ENCODE measurements at places on chromosomes 11 and 22.

GRCh38 chr11:93504110-93505095, 38.8 kb downstream of the SMCO4 start:
- H3K27ac ChIP-seq, result peak overlapping the region; percentile 58
- H3K36me3 ChIP-seq, result peaks cover 20% of the 10 kb centered on the region
- peaks cover 4% of the 10 kb centered on the region for H3K4me1 ChIP-seq
- H3K27me3 ChIP-seq, result no peaks in the 10 kb centered on the region
- no peak overlapping the region for H3K4me3 ChIP-seq
- DNase-seq, result no peak

DNA sequence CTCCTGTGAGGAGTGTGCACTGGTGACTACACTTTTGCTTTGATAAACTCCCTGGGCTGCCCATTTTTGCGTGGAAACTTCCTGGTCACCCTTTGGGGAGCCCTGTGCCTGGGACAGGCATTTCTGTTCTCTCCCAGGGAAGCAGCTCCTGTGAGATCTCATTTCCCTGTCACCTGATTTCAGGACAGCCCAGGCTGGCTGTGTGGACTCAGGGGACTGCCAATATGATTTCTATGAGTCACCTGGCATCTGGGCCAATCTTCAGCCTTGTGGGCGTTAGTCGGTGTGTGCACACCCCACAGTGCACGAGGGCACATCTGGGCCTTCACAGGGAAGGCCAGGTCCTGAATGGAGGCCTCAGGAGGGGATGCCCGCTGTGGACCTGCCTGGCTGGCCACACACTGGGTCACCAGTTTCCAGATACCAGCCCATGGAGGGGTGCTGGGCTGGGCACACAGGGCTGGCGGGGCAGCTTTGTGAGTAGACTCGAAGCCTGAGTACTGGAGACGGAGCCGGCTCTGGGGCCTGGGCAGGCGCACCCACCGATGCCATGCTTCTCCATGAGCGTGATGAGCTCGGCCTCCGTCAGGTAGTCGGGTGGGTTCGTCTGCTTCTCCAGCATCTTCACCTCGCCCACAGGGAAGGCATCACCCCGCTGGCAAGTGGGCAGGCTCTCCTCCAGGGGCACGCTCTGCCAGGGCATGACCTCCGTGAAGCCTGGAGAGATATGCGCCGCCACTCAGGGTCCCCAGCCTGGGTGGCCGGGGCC, 9.4 kb upstream of the PPM1F start:
- H3K4me1 ChIP-seq, result no peaks in the 10 kb centered on the region
- DNase-seq, result no peak
- H3K27ac ChIP-seq, result no peak overlapping the region
- H3K4me3 ChIP-seq, result no peak overlapping the region

DNA sequence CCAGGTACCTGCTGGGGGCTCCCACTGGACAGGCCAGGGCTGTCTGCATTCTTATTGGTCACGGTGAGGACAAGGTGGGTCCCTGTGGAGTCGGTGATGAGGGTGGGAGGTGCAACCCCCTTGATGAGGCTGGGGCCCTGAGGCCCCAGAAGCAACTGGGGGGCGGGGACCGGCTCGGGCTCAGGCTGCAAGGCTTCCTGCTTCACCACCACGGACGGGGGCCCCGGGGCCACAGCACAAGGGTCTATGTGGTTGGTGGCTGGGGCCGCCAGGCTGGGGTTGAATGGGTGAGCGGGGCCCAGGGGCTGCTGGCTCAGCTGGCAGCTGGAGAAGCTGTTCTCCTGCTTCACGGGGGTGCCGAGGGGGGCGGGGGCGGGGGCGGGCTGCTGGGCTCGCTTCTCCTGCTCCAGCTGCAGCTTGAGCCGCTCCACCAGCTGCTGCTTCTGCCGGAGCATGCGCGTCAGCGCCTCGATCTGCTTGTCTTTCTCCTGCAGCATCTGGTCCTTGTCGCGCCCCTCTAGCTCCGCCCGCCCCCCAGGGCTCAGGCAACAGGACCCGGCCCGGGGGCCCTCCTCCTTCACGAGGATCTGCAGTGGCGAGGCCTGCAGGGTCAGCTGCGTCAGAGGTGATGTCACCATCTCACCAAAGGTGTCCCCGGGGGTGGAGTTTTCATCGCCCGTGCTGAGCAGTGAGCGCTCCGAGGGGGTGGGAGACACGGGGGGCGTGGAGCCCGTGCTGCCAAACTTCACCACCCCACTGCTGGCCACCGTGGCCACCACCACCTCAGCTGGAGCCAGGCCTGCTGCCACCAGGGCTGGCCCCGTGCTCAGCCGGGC, 48.2 kb downstream of the SGSM3 start:
- H3K27me3 ChIP-seq, result no peaks in the 10 kb centered on the region
- peaks cover 21% of the 10 kb centered on the region for H3K4me1 ChIP-seq
- no peak overlapping the region for H3K27ac ChIP-seq
- no peak overlapping the region for H3K4me3 ChIP-seq
- no peak for DNase-seq

GRCh38 chr22:32040324-32040904, 2.6 kb upstream of the SLC5A1 start:
- no peaks in the 10 kb centered on the region for H3K36me3 ChIP-seq
- H3K4me1 ChIP-seq, result no peaks in the 10 kb centered on the region
- no peak for DNase-seq
- H3K27me3 ChIP-seq, result peaks cover 63% of the 10 kb centered on the region
- no peak overlapping the region for H3K27ac ChIP-seq

DNA sequence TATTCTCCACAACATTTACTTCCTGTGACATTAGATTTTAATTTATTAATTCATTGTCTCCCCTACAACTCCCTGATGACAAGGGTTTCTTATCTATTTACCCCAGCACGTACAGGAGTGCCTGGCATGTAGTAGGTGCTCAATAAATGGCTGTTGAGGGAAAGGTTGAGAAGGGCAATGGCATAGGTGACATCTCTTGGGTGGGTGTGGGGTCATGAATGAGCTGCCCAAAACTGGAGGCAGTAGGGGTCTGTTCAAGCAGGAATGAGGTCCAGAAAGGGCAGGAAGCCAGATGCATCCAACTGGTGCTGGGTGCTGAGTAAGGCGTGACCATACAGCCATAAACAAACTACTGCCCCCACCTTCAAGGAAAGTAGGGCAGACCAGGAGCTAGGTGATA, 2.8 kb downstream of the VWCE start:
- DNase-seq, result no peak
- H3K36me3 ChIP-seq, result peaks cover 6% of the 10 kb centered on the region
- H3K4me1 ChIP-seq, result peaks cover 7% of the 10 kb centered on the region

- H3K36me3 ChIP-seq, result no peaks in the 10 kb centered on the region
- no peak for DNase-seq
- H3K27ac ChIP-seq, result no peak overlapping the region
- H3K4me3 ChIP-seq, result no peak overlapping the region
These were observed 2.6 kb downstream of the NELL1 start for GRCh38 chr11:20671856-20672546.

- no peaks in the 10 kb centered on the region for H3K36me3 ChIP-seq
- H3K27me3 ChIP-seq, result no peaks in the 10 kb centered on the region
- H3K4me3 ChIP-seq, result no peak overlapping the region
- H3K4me1 ChIP-seq, result no peaks in the 10 kb centered on the region
- H3K27ac ChIP-seq, result no peak overlapping the region
These were observed 638.5 kb downstream of the TBC1D22A start for GRCh38 chr22:47400701-47401591.
